ENCODE measurements at places on chromosomes 2 and 18.

DNA sequence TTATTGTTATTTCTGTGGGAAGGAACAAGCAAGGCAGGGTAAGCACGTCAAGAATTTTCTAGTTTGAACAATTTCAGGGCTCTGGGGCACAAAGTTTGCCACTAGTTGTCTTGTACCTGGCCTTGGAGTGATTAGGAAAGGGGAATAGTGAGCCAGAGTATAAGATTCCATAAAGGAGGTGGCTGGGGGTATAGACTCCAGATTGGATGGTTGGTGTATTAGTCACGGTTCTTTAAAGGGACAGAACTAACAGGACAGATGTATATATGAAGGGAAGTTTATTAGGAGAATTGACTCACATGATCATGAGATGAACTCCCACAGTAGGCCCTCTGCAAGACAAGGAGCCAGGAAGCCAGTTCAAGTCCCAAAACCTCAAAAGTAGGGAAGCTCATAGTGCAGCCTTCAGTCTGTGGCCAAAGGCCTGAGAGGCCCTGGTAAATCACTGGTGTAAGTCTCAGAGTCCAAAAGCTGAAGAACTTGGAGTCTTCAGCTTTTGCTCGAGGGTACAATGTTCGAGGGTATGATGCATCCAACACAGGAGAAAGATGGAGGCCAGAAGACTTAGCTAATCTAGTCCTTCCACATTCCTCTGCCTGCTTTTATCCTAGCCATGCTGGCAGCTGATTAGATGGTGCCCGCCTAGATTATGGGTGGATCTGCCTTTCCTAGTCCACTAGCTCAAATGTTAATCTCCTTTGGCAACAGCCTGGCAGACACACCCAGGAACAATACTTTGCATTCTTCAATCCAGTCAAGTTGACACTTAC is 31.5 kb upstream of the PTPRM start:
- DNase-seq = no peak

GRCh38 chr2:170141865-170142264 is 36.1 kb upstream of the MYO3B start:
- no peak for DNase-seq

DNA sequence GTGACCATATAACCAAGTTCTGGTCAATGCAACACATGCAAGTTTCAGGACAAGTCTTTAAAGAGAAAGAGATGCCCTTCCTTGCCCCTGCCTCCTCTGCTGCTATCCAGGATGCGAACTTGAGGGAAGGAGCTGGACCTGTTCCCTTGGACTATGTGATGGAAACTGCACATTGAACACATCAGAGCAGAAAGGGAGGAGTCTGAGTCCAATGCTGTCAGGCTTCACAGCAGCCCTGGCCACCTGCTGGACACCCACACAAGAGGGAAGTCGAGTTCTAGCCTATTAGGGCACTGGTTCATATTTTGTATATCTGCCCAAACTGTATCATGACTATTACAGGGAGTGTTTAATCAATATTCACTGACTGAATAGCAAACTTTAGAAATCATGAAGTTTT is 38.3 kb upstream of the TEX51 start:
- DNase-seq = no peak

GRCh38 chr2:174599310-174599921 is 1.8 kb upstream of the WIPF1 start:
- no peak for DNase-seq

DNA sequence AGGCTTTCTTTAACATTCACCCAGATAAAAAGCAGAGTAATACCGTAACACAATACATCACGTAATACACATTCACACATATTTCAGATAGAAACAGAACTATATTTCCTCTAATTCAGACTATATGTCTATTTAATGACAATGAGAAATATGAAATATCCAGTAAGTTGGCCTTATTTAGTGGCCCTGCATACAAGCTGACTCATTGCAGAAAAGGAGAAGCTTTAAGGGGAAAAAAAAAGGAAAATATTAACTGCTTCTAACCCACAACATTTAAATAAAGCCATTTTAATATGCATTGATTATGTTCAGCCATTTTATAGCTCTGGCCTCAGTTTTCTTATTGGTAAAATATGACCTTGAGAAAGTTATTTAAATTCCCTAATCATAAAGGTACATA is 94.8 kb downstream of the PPP1R1C start:
- no peak for DNase-seq

DNA sequence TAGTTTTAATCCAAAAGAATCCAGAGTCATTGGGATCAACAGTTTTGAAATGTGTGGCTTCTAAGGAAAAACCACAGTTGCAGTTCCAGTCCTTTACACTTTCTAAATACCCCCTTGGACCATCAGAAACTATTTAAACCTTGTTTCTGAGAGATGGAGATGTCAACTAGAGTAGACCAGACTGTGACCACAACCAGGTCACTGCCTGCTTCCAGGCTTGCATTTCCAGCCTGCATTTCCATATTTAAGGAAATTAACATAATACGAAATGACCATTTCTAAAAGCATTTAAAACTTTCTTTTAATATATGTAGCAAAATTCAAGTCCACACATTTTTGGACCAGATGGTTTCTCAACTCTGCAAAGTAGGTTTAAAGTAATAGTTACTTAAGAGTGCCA is 38.4 kb downstream of the ADD2 start:
- DNase-seq = no peak

- peak; percentile 55 for DNase-seq
Observed at GRCh38 chr2:47767880-47768609, 14.9 kb upstream of the MSH6 start.

DNA sequence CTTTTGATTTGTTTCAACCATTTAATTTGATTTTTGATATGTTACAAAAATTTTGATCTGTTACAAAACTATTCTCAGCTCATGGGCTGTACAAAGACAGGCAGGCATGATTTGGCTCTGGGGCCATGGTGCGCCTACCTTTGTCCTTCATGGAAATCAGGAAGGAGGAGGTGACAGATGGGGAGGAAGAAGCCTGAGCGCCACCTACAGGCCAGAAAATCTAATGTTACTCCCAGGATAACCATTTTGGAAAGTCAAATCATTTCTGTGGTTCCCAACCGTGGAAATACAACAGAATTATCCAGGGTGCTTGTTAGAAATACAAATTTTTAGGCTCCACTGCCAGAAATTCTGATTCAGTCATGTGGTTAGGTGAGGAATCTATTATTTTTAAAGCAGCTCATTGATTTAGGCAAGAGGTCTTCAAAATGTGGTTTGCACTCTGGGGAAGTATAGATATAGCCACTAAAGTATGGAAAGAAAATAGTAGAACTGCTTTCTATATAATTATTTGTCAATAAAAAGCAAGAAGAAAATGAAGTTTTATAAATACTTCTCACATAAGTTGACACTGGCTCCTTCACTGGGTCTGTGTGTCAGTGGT is 93.9 kb downstream of the EVA1A start:
- DNase-seq = no peak

GRCh38 chr2:208046686-208047085 is 21.4 kb upstream of the PLEKHM3 start:
- no peak for DNase-seq

- DNase-seq = peak; percentile 84
Observed at GRCh38 chr2:43100883-43101662, 125.3 kb downstream of the ZFP36L2 start.

DNA sequence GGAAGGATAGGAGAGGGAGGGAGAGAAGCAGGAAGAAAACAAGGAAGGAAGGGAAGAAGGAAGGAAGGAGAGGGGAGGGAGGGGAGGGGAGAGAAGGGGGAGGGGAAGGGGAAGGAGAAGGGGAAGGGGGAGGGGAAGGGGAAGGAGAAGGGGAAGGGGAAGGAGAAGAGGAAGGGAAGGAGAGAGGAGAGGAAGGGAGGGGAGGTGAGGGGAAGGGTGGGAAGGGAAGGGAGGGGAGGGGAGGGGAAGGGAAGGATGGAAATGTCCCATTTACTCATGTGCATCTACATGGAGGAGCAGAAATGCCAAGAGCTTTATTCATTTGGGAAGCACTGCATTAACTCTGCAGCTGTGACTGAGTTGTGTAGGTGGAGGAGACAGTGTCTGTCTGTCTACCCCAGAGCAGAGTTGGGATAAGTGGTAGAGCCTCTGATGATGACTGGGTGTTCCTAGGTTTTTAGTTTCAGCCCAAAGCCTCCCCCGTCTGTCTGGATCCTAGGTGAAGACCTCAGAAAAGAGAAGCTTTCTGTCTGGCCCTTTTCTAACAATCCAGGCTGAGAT is 131.3 kb downstream of the COL6A3 start:
- no peak for DNase-seq

- no peak for DNase-seq
Observed at GRCh38 chr2:241569831-241570281, 11.3 kb downstream of the BOK start.

DNA sequence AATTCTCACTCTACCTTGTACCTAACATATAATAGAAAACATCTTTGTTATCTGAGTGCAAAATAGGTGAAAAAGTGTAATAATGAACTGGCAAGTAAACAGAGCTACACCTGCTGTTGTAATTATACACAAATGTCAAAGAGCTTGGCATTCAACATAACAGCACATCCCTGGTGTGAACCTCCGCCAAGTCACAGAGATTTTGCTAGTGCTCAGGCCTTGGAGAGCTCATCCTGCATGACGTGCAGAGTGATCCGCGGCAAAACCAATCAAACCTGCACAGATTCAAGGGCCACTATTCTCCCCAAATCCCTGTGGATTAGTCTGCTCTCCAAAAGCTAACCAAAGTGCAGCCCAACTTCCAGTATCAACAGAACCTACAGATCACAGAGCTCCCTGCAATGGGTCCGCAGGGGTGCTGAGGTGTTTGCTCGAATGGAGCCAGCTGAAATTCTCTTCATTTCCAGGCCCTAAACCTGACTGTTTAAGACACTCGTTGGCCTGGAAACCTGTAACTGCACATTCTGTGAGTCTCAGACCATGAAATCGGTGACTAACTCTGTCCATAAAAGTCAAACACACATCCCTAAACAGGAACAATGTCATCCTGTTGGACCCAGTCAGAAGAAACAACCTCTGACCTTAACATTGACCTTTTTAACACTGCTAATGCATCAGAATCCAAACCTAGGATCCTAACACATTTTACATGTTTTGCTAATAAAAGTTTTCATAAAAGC is 111.8 kb downstream of the EPB41L3 start:
- DNase-seq = no peak

DNA sequence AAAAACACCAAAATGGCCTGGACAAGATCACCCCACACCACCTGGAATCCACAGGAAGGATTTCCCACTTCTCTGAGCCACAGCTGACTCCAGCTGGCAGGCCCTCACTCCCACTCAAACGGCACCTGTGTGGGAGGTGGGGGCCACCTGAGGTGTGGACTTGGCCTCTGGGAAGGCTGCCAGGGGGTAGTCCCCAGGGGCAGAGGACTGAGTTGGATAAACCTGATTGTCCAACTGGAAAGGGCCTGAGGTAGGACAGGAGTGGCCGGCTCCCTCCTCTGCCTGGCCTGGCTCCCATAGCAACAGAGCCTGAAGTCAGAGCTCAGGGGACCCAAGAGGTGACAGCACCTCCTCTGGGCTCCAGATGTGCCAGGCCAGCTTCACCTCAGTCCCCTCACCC is 300.2 kb downstream of the CELF4 start:
- DNase-seq = no peak

GRCh38 chr2:25276569-25277465 is 64.9 kb downstream of the DNMT3A start:
- no peak for DNase-seq

GRCh38 chr18:36693931-36694620 is 134.7 kb downstream of the TPGS2 start:
- no peak for DNase-seq

- DNase-seq = no peak
Observed at GRCh38 chr2:30888852-30889409, 81.7 kb upstream of the CAPN13 start.

- no peak for DNase-seq
Observed at GRCh38 chr2:2621855-2622254, 290.8 kb upstream of the MYT1L start.

DNA sequence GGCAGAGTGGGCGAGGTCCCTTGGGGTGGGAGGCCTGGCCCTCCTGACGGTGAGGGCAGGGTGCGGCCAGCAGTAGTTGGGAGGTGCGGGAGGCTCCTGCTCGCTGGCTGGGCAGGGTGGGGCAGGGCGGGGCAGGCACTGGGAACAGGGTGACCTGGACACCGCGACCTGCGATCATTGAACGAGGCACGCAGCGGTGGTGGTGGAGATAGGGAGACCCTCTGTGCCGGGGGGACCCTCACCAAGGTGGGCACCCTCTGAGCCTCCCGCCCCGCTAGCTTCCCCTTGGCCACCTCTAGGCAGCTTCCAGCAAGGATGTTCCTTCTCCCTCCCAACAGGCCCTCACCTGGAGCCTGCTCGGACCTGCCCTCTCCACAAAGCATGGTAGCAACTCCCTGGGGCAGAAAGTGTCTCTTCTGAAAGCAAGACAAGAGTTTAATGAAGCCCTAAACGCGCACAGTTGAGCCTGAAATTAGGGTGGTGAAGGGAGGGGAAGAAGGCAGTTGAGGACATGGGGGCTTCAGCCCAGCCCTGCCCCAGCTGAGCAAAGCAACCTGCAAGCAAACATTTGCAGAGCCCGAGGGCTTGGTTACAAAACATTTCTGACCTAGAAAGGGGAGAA is 15.4 kb upstream of the FOSL2 start:
- DNase-seq = no peak

DNA sequence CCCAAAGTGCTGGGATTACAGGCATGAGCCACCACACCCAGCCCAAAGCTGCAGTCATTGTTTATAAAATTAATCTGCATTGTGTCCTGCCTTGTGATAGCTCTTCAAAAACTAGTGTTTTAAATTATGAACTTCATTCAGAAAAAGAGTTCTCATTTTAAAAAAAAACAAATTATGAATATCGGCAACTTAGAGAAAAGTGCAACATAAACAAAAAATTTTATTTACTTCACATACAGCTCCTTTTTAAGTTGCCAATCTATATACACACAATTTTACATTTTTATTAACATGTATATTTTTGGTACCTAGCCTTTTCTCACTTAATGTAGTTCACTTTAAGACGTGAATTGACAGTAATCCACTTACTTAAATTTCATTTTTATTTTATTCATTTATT is 46.9 kb downstream of the GEMIN6 start:
- DNase-seq = no peak

DNA sequence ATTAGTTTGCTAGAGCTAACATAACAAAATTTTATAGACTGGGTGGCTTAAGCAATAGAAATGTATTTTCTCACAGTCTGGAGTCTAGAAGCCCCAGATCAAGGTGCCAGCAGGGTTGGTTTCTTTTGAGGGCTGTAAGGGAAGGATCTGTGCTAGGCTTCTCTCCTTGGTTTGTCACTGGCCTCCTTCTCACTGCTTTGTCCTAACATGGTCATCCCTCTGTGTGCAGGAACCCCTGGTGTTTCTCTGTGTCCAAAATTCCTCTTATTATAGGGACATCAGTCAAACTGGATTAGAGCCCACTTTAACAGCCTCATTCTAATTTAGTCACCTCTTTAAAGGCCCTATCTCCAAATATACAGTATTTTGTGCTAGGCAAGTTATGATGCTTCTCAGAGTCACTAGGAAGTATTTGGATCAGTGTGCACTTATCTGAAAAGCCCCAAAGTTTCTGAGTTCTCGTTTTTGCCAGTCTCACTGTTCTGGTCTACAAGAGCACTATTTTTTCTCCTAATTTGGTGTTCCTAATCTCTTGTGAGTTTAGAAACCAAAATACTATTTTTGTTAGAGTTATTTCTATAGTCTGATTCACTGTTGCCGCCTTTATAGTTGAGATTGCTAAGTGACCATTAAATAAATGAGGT is 29.0 kb downstream of the ZC3H6 start:
- DNase-seq = no peak

GRCh38 chr18:43134876-43135275 is 19.4 kb upstream of the RIT2 start:
- DNase-seq = peak; percentile 7
